ENCODE measurements at places on chromosomes 7 and 10.

DNA sequence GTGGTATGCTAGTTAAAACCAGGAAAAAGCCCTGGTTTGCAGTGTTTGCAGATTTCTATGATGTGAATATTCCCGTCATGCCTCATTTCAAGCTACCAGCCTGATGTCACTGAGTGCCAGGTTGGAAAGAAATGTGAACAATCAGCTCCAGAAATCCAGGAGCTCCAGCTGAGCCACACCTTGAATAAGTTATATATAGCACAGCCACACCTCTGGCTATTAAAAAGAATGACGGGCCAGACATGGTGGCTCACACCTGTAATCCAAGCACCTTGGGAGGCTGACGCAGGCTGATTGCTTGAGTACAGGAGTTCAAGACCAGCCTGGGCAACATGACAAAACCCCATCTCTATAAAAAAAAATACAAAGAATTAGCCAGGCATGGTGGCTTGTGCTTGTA lies 18.7 kb upstream of the SLF2 start:
- DNase-seq, result no peak

- DNase-seq, result no peak
Measured at GRCh38 chr10:119364645-119365600, 157.6 kb downstream of the GRK5 start.

GRCh38 chr7:116239020-116239419 lies 28.7 kb downstream of the TES start:
- no peak for DNase-seq

DNA sequence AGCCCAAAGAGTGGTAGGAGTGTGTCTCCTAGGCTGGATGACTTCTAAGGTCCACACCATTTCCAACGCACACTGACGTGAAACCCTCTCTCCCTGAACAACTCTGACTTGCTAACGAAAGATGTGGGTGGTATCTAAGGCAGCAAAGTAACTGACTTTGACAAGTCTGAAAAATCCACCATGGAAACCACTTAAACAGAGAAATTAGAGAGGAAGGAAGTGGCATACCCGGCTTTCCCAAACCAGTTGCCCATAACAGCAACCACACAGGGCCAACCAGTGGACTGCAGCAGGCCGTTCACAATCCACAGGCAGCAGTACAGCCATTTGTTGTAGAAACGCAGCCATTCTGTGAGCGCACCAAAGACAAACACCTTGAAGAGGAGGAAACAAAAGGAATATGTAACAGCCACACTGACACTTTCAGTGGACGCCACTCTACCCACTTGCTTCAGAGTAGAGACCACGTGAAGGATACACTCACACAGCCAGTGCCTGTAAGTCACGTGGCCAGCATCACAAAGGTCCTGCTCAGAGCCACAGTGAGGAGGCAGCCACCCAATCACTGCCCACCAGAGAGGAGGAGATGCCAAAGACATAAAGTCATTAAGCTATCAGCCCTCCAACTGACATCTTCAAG lies 39.8 kb downstream of the SLC37A3 start:
- peak; percentile 6 for DNase-seq

GRCh38 chr7:95899919-95900513 lies 127.7 kb downstream of the DYNC1I1 start:
- no peak for DNase-seq

GRCh38 chr10:128579901-128580300 lies 453.7 kb upstream of the MKI67 start:
- DNase-seq, result no peak

DNA sequence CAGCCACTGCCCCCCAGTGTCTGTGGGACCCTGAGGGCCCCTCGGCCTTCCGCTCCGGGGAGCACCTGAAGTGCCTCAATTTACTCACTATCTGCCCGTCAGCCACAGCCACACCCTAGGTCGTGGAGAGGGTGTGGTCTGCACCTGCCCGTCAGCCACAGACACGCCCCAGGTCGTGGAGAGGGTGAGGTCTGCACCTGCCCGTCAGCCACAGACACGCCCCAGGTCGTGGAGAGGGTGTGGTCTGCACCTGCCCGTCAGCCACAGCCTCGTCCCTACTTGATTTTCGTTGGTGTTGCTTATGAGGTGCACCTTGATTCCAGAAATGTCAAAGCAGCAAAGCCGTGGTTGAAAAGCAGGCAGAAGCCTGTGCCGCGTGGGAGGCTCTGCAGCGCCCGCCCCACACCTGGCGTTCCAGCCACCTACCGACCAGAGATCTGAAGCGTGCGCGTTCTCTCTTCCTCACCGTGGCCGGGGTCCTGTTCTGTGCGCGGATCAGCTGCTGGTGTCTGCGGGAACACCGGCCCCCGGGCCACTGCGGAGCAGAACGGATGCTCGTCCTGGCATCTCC lies 101.6 kb downstream of the DYNC2I1 start:
- no peak for DNase-seq

DNA sequence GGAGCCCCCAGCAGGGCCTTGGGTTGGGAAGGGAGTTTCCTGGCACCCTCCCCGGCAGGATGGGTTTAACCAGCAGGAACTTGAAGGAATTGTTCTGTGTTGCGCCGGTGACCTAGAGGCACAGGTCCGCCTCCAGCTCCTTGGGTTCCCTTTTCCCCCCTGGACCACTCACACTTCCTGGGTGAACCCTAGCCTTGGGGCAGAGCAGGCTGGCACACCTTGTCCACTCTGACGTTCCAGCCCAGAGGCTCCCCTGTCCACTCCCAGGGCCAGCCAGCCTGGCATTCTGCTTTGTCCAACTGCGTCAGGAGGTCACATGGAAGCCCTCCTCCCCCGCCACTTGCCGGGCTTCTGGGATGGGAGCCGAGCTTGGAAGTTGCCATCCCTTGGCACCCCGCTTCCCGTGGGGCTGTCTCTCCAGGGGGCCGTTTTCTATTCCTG lies 25.8 kb downstream of the TMEM120A start:
- no peak for DNase-seq

DNA sequence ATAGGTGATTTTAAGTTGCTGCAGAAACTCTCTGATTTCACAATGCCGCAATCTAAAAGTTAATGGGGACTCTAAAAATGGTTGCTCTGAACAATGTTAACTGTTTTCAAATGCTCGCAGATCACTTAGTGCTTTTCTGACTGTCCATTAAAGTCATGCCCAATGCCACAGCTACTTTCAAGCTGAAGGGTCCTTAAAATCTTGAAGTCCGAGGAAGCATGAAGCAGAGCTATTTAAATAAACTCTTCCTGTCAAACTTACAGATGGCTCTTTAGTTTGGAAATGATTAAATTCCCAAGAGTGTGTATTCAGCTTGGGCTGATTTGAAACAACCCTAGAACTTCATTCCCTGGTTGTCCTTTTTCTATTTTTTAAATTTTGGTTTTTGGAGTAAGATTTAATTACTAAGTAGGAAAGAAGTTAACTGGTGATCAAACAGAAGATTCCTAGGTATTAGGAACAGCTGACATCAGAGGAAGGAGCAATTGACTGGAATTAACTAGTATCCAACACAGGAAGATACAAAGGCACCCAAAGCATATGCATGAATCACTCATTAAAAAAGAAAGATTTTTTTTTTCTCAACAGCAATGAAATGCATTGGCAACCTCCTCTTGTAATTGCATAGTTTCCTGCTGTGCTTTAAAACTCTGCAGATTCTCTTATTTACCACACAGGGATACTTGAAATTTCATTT lies 105.1 kb downstream of the NRP1 start:
- no peak for DNase-seq

GRCh38 chr10:132375116-132375794 lies 21.7 kb upstream of the PWWP2B start:
- DNase-seq, result no peak

DNA sequence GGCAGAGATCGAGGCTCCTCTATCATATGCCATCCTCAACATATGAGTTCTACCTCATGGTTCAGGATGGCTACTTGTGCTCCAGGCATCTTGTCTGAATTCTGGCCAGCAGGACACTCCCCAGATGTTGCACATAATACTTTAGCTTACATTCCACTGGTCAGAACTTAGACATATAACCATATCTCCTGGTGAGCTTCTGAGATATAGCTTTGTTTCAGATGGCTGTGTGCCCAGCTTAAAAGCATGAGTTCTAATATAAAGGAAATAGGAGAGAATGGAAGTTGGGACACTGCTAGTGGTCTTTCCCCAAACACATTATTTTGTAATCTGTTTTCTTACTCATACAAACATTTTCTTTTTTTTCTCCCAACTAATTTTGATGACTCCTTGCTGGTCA lies 50.8 kb upstream of the IFRD1 start:
- no peak for DNase-seq

- DNase-seq, result no peak
Measured at GRCh38 chr10:75773231-75773780, 341.9 kb downstream of the LRMDA start.
